ENCODE measurements at places on chromosomes 3 and 15.
A peak's percentile ranks its signal among the peaks of the same experiment; 100 is the strongest.

DNA sequence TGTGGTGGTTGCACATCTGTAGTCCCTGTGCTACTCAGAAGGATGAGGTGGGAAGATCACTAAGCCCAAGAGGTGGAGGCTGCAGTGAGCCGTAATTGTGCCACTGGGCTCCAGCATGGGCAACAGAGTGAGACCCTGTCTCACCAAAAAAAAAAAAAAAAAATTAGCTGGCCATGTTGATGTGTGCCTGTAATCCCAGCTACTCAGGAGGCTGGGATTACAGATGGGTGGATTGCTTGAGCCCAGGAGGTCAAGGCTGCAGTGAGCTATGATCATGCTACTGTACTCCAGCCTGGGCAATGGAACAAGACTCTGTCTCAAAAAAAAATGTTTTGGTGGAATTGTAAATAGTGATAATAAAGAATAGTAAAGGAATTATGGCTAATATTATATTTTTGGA, 9.9 kb downstream of the ATRIP start:
- DNase-seq = no peak

DNA sequence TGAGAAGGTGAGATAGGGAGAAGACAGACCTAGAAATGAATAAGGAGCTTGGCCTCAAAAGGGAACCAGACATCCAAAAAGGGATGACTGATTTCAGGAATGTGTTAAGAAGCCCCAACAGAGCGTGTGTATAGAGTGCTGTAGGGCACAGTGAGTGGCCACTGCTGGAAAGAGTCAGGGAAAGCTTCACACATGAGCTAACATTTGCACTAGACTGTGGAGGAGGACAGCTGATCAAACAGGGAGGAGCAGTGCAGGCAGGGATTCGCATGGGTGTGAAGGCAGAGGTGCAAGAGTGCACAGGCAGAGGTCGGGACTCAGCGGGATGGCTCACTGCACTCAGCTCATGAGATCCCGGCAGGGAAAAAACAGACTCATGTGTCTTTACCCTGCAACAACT, 61.8 kb downstream of the NPTN start:
- DNase-seq = no peak

DNA sequence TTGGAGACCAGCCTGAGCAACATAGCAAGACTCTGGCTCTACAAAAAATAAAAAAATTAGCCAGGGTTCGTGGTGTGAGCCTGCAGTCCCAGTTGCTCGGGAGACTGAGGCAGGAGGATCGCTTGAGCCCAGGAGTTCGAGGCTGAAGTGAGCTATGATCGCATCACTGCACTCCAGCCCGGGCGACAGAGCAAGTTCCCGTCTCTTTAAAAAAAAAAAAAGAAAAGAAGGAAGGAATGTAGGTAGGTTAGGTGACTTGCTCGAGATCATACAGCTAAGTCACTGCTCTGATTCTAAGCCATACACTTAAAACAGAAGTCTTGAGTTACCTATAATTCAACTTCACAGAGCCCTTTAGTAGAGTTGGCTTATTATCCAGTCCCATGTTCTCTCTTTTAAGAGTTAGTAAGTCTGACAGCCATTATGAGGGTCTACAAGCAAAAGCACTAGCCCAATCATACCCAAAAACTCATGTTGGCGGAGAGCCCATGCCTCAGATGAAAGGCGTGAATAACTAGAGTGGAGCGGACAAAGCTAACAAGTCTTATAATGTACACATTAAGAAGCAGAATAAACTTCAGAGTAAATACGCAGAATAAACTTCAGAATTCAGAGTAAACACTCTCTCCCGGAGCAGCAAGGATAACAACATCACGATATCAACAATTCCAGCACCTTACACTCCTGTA, 768 bp downstream of the AAGAB start:
- peak; percentile 25 for DNase-seq

DNA sequence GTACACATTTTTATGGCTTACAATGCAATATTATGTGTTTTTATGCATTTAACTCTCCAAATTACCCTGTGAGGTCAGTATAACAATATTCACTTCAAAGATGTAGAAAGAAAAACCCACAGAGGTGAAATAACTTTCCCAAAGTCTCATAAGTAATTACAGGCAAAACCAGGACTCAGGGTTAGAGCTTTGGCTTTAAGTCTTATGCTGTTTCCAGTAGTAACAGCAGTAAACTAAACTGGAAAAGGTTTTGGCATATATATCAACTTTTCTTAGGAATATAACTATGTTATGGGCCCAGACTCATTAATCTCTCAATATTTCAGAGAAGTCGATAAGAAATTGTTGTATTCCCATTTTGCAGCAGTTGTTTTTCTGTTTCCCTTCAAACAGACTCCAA, 206.3 kb upstream of the KCNMB2 start:
- no peak for DNase-seq

- no peak for DNase-seq
Observed at GRCh38 chr15:98195796-98196195, 235.3 kb downstream of the ARRDC4 start.

DNA sequence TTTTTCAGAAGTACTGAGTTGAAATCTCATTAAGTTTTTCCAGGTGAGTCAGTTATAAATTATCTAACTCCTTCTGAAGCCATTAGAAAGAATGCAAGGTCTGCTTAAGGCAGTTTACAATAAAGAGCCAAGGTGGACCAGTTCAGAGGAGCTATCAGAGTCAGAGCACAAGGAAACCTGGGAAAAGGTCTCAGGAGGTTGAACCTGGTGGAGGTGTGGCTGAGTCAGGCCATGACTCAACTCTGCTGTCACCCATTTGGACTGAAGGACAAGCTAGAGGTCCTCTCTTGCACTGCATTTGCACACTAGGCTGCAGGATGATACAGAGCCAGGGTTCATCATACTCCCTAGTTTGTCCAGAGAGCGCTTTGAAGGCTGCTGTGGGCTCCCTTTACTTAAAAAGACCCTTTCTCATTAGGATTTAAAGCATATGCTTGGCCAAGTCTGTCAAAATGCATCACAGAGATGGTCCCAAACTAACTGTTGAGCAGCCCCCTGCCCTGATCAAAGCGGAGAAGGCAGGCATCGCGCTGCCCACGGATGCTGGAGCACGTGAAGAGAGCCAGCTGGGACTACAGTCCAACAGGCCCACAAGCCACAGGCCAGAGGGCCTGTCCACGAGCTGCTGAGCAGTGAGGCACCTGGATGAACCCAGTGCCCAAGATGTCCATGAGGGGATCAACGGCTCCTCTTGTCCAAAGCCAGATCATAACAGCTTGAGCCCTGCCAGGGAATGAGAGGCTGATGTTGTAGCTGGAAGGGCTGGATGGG, 26.0 kb upstream of the MRPS22 start:
- DNase-seq = no peak

GRCh38 chr15:96372554-96372953, 42.1 kb downstream of the NR2F2 start:
- DNase-seq = no peak

DNA sequence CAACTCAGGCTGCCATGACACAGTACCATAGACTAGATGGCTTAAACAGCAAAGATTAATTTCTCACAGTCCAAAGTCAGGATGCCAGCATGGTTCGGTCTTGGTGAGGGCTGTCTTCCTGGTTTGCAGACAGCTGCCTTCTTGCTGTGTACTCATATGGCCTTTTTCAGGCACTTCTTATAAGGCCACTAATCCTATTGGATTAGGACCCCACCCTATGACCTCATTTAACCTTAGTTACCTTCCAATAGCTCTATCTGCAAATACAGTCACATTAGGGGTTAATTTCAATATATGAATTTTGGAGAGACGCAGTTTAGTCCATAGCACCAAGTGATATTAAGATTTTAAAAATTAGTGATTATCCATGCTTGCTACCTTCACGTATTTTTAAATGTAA, 297.8 kb downstream of the WDR72 start:
- no peak for DNase-seq

- no peak for DNase-seq
Observed at GRCh38 chr3:114122027-114122709, 56.7 kb downstream of the DRD3 start.

DNA sequence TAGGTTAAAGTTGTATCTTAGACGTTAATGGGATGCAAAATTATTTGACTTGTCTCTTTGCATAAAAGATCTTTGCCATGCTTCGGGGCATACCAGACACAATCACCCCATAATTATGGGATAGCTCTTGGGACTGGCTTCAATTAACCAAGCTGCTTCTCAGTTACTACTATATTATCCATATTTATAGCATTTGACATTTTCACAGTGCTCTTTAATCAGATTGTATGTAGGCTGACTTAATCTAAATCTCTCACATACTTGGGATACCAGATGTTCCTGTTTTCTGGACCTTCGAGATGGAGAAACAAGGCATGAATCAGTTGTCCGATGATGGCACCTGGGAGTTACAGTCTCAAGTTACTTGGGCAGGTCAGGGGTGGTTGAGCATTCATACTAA, 27.2 kb upstream of the ABHD17C start:
- DNase-seq = no peak

DNA sequence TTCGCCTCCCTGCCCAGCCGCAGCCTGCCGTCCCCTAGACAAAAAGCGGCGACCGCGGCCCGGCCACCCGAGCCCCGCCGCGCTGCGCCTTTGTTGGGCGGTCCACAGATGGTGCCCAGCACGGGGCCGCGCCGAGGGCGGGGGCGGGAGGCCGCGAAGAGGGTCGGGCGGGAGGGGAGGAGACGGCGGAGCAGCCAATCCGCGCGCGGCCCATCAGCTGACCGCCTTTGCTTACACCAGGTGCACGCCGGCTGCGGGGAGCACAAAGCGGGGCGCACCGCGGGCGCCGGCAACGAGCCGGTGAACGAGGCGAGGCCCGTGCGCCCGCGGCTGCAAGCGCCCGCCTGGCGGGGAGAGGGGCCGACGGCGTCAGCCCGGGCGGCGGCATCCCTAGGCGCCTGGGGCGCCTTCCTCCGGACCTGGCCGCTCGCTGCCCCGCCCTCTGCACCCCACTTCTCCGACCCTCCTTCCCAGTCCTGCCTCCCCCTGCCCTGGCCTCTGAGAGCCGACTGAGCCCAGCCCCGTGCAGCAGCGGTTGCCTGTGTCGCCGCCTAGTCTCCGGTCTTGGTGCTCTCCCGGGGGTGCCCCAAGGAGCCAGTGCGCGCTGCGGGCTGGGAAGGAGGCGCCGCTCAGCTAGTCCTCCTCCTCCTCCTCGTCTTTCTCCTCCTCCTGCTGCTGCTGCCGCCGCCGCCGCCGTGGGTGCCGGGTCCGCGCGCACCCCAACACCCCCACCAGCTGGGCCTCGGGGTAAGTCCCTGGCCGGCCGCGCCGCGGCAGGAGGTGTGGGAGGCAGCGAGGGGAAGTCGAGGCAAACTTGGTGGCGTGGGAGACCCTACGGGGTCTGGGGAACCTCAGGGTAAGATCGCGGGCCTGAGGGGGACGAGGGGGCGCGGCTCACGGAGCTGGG, at the start of gene LRRN1:
Gene LRRN1 (plus strand): TSS at position 259 of the 907 bp plus-strand sequence. CDS start 45,211 bp downstream, outside the sequence.
- DNase-seq = peak; percentile 32

- DNase-seq = no peak
Observed at GRCh38 chr15:74270854-74271520, 34.9 kb downstream of the CCDC33 start.

DNA sequence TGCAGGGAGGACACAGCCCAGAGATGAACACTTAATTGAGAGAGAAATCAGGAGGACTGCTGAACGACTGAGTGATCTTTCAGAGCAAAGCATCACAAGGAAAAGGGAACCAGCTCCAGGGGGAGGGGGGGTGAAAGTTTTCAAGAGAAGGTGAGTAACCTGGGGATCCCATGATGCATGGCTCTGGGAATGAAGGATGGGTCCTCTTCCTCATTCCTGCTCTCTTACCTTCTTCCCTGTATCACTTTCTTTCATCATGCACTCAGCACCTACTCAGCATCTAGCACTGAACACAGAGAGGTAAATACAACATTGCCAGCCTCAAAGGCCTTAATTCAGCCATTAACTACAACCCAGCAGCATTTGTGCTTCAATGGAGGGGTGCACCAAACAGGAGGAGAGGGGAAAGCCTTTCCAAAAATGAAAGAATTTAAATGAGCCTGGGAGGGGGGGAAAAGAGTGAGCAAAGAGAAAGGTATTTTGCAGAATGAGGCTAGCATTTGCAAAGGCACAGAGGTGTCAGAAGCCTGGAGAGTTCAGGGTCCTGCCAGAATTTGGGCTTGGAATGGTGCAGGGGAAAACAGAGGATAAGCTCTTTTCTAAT, 427.4 kb downstream of the FOXP1 start:
- no peak for DNase-seq

GRCh38 chr3:138135833-138136194, 3.6 kb upstream of the A4GNT start:
- DNase-seq = no peak

DNA sequence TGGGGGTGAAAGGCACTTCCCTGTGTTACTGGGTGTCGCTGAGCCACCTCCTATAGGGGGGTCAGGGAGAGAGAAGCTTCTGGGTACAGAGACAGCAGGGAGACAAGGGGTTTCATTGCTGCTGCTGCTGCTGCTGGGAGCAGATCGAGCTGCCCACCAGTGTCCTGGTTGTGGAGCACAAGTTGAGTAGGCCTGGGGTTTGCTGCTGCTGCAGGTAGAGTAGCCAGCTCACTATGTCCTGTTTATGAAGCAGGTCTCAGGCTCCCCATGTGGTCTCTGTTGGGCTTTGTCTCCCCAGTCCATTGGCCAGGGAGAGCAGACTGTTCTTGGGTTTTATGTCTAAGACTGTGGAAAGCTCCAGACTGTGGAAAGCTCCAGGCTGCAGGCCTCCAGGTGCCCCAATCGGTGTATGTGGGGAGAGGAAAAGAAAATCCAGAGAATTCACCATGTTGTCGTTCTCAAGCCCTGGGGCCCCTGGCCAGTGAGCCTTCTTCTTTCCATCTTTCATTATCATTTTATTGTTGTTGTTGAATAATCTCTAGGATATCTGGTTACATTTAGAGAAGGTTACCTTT, 157.8 kb downstream of the ADAMTS17 start:
- no peak for DNase-seq
